ENCODE measurements at places on chromosomes 7 and 10.

GRCh38 chr10:61992671-61993668, 91.5 kb downstream of the ARID5B start:
- peak; percentile 75 for DNase-seq

DNA sequence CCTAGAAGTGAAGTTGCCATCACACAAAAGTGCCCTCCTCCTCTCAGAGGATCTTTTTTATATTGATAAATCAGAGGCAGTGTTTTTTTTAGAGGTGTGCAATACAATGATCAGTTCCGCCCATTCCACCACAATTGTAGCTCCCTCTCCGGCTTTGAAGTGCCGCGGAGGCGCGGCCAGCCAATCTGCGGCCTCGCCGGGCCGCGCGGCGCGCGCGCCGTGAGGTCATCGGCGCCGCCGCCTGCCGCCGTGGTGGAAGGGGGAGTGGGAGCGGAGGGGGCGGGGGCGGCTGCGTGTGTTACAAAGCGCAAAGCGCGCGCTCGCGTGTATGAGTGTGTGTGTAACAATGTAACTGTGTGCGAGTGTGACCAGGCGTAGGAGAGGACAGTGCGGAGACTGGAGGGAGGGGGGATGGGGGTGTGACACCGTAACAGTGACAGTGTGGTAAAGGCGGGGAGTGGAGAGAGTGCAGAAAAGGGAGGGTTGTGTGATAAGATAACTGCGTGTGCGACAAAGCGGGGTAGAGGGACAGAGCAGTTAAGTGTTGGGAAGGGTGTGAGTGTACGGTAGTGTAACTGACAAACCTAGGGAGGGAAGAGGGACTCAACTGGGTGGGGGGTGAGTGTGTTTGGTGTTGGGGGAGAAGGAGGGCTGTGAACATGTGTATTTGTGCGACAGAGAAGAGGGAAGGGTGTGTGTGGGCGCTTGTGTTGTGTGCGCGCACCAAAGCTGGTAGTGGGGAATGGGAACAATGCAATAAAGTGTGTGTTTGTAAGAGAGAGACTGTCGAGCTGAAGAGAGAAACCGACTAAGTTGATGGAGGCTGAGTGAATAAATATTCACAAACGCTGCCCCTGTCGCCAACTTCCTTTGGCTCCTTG, at the start of gene SP8:
Gene SP8 (minus strand): TSS at position 108 of the 881 bp plus-strand sequence. CDS start 88 bp downstream, at position 20.
- no peak for DNase-seq

DNA sequence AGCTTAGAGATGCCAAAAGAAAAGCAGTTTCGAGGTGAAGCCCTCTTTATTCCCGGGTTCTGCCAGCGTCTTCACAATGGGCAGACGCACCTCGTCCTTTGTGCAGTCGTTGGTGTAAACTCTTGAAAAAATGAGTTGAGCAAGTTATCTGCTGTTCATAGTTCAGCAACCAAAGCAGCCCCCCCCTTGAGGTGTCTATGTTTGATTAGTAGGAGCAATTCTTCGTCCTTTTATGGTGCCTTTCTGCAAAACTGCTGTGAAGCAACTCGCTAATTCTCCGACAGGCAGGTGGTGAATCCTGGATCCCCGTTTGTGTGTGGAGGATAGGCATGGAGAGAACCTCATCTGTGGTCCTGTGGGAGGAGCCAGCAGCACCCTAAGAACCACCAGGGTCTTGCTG, 234.5 kb downstream of the GLRX3 start:
- no peak for DNase-seq

DNA sequence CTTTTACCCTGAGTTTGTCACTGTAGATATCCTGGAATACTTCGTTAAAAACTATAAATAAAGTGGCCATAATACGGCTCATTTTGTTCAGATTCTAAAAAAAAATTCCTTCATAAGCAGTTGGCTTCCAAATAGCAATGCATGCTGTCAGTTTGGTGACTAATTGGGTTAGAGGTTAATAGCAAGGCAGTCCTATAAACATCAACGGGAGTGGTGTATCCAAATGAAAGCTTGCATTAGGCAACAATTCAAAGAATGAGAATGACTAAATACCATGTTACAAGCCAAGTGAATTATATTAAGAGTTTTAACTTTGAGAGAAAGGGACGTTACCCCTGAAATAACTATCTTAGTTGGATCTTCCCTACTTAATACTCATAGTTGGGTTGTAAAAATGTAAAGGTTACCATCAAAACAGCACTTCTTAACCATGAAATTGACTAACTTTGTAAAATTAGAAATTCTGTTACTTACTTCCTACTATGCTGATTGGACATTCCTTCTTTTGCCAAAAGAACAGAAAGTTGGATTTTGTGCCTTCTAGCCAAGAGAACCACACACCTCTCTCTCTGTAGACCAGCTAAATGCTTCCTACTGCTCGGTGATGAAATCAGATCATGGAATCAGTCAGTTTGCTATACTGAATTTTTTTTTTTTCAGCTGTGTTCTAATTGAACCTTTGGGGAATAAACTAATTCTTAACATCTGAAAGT, 98.0 kb downstream of the KAT6B start:
- peak; percentile 77 for DNase-seq

GRCh38 chr7:89183712-89184111, 388.2 kb upstream of the TEX47 start:
- no peak for DNase-seq

DNA sequence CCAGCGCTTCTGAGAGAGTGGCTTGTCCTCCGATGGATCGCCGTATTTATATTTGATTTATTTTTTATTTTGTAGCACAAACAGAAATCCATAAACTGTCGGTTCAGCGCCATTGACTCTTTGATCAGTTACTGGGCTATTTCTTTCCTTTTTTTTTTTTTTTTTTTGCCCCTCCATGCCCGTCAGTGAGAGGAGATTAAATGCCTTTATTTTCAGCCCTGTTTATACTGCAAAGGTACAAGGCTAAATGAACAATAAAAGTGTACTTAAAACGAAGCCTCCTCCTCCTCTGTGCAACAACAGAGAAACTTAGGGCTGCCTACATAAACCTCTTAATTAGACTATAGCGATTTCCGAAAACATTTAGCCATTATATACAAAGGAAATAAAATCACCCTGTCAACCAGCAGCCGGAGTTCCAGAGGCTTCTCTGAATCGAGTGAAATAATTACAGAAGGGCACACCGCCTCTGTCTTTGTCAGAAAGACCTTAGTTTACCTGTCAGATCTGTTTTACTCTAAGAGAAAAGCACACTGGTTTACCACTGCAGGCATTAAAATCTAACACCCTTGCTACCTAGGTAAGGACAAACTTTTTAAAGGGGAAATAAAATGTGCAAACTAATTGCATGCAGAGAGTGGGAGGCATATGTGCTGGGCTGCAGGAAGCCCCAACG, 3.5 kb downstream of the EBF3 start:
- DNase-seq, result no peak

DNA sequence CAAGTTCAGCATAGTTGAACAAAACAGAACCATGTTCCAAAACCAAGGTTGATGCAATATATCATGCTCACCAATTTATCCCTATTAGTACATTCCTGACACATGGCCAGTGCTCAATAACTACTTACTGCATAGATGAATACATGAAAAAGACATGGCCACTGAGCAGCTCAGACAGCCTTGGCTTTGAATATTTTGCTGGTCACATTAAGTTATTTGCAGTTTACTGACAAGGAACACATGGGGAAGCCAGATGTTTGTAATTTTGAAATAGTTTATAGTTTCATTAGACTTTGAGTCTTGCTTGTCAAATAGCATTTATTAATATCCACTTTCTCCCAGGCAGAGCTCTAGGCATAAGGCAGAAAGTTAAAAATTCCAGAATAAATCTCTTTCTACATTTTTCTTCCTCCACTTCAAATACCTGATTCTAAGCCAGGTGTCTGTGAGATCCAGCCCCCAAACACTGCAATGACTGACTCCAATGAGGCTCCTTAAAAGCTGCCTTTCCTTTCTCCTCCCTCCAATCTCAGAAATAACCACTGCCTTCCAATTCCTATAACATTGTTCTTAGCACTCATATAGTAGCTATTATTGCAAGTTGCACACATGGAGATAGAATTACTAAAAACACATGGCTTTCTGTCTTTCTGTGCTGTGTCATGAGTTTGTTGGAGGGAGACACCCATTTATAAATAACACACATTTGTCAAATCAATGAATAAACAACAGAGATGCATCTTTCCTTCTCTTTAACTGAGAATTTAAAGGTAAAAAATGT, 91.3 kb downstream of the PCGF5 start:
- no peak for DNase-seq

GRCh38 chr10:5365928-5366327, 1.2 kb downstream of the UCN3 start:
- no peak for DNase-seq

DNA sequence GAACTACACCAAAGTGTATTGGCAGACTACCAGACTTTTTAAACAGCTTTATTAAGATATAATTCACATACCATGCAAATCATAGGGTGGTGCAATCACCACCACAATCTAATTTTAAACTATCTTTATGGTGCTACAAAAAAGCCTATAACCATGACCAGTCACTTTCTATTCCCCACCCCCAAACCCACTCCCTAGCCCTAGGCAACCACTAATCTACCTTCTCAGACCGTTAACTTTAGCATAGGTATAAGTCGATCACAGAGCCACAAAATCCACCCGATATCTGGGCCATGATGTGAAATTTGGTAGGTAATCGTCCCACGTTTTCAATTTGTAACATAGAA, 536 bp upstream of the POM121 start:
- DNase-seq, result no peak

DNA sequence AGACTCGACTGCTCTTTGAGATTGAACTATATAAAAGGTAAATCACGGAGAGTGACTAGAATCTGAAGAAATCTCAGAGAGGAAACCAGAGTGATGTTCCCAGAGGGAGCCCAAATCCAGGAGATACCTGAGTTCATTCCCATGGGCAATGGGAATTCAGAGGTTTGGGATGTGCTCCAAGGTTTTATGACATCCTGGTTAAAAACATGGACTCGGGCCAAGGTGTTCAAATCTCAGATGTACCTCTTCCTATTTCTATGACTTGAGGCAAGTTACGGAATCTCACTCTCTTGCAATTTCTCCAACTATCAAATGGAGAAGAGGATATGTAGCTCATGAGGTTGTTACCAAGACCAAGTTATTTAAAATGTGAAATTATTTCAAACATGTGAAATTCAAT, 54.5 kb upstream of the RAB18 start:
- no peak for DNase-seq

- no peak for DNase-seq
Observed at GRCh38 chr10:127400216-127400615, 148.9 kb upstream of the NPS start.

DNA sequence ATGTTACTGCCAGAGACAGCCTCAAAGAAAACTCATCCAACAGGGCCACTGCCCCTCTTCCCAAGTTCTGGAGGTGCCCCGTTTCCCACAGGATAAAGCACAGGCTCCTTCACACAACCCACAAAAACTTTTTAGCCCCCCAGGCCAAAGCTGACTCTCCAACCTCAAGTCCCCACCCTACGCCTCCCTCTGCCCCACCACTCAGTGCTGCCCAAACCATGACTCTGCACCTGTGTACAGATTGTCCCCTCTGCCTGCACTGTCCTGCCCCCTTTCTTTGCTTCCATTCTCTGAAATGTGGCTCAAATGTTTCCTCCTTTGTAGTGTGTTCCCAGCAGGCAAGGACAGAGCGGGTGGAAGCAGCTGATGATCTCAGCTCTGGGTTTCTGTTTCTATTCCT, 284.0 kb downstream of the GRID1 start:
- DNase-seq, result no peak

GRCh38 chr10:30751678-30752331, 122.3 kb upstream of the LYZL2 start:
- no peak for DNase-seq

GRCh38 chr7:8042796-8043535, 74.4 kb downstream of the GLCCI1 start:
- DNase-seq, result peak; percentile 16

DNA sequence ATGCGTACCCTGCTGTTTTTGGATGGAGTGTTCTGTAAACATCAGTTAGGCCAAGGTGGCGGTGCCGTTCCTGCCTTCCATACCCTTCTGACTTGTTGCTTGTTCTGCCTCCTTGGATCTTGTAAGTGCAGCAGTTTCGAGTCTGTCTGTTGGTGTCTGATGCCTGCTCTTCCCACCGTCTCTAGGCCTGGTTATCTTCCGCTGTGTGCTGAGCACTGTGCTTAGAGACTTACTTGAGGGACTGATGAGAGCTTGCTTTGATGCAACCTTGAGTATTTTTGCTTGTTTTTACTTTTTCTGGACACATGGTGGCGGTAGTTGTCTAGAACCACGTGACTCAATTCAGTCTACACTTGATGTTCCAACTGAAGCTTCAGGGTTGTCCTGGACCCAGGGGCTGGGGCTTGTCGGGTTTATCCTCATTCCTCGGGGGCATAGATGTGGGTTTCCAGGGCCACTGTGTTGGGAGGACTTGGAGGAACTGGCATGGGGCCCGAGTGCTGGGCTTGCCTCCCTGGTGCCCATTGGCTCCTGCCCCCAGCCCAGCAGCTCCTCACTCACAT, 14.4 kb upstream of the SPRN start:
- no peak for DNase-seq

GRCh38 chr7:149561072-149561471, 63.5 kb upstream of the ZNF746 start:
- DNase-seq, result no peak

DNA sequence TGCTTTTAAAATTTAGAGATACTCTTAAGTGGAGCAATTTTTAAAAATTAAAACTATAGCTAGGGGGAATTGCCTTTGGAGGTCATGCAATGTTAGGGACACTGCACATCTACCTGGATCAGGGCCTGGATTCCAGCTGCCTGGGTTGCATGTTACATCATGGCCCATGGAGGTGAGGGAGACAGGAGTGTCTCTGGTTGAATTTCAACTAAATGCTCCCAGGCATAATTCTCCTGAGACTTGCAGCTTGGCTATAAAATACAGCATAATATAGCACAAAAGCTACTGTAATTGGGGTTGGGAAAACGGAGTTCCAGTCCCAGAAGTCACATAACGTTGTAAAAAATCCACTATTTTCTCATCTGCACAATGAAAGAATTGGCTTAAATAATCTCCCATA, 782.5 kb downstream of the LRMDA start:
- DNase-seq, result no peak

- no peak for DNase-seq
Observed at GRCh38 chr7:124033095-124033806, 384 bp upstream of the TMEM229A start.

GRCh38 chr7:17623546-17624185, 316.6 kb downstream of the SNX13 start:
- DNase-seq, result no peak
